ENCODE measurements at places on chromosomes 6 and 20.

DNA sequence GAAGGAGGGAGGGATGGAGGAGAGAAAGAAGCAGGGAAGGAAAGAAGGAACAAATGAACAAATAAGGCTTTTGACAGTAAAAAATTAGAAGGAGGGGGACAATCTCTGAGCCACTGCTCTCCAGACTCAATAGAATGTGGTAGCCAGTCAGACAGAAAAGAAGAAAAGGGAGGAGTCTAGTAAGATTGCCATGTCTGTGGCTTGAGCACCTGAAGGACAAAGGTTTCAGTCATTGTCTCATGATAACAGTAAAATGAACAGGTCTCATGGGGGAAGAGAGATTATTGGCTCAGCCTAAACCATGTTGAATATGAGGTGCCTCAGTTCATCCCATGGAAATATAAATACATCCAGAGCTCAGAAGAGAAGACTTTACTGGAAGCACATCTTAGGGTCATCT, 14.0 kb upstream of the LOC128125822 start:
- no peak for DNase-seq

GRCh38 chr6:151481786-151482185, 12.0 kb upstream of the CCDC170 start:
- DNase-seq, result no peak

- DNase-seq, result no peak
These were observed 1.5 kb downstream of the ZNFX1 start for GRCh38 chr20:49276161-49276960.

GRCh38 chr6:47698342-47698787, at the start of gene ADGRF4:
ADGRF4 (plus strand) TSS chr6:47698580; CDS start chr6:47707246, 8,666 bp downstream.
- DNase-seq, result no peak

- DNase-seq, result no peak
These were observed 3.8 kb upstream of the E2F1 start for GRCh38 chr20:33689973-33690372.

DNA sequence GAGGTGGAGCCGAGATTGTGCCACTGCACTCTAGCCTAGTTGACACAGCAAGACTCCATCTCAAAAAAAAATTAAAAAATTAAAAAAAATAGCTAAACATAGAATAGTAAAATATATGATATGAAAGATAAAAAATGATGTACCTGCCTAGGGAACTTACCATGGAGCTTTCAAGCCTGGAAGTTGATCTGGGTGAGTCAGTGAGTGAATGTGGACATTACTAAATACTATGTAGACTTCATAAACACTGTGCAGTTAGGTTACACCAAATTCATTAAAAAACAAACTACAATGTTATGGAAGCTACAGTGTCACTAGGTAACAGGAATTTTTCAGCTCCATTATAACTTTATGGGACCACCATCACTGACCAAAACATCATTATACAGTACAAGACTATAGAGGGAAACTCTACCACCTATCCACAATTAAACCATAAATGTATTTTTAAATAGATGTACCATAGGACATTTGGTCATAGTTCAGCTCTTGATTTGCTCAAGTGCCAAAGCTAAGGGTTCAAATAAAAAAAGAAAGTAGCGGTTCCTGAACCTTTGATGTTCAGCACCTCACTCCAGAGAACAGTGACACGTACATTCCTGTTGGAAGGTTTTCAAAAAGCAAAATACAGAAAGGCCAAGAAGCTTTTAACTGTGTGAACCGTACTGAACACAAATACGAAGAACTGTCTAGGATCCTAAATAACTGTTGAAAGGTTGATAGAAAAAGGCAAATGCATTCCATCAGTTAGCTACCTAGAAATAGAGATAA, 52.4 kb upstream of the SPDEF start:
- no peak for DNase-seq

DNA sequence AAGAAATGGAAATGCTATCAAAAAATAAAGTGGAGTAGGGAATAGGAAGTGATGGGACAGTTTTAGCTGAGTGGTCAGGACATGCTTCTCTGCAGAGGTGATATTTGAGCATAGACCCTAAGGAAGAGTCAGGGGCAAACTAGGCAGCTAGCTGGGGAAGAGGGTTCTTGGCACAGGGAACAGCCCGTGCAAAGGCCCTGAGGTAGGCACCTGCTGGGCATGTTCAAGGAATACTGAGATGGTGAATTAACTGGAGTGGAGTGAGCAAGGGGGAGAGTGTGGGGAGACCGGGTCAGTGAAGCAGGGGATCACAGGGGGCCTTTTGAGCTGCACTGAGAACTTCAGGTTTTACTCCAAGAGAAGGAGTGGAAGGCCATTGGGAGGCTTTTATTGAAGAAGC, 7.5 kb upstream of the SIRPA start:
- DNase-seq, result no peak

DNA sequence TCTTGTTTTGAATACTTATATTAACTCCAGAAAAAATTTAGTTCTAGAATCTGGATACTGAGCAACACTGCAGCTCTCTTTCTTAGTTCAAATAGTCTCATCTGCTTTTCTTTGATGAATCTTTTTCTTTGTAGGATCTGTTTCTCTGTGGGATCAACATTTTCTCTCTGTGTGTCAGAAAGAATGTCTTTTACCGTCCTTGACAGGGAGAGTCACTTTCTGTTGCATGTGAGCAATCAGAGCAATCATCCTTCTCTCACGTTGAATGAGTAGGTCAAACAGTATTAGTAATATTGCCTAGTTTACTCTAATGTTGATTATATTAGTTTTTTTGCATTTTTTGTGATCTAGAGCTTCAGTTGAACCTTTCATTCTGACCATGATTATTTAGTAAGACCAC, 130.9 kb downstream of the TRMT11 start:
- no peak for DNase-seq

- DNase-seq, result no peak
These were observed 572.5 kb upstream of the JAG1 start for GRCh38 chr20:11246251-11246775.

- DNase-seq, result no peak
These were observed 18.0 kb downstream of the CDYL start for GRCh38 chr6:4794140-4794707.

GRCh38 chr20:43969028-43969447, 54.4 kb downstream of the TOX2 start:
- no peak for DNase-seq

DNA sequence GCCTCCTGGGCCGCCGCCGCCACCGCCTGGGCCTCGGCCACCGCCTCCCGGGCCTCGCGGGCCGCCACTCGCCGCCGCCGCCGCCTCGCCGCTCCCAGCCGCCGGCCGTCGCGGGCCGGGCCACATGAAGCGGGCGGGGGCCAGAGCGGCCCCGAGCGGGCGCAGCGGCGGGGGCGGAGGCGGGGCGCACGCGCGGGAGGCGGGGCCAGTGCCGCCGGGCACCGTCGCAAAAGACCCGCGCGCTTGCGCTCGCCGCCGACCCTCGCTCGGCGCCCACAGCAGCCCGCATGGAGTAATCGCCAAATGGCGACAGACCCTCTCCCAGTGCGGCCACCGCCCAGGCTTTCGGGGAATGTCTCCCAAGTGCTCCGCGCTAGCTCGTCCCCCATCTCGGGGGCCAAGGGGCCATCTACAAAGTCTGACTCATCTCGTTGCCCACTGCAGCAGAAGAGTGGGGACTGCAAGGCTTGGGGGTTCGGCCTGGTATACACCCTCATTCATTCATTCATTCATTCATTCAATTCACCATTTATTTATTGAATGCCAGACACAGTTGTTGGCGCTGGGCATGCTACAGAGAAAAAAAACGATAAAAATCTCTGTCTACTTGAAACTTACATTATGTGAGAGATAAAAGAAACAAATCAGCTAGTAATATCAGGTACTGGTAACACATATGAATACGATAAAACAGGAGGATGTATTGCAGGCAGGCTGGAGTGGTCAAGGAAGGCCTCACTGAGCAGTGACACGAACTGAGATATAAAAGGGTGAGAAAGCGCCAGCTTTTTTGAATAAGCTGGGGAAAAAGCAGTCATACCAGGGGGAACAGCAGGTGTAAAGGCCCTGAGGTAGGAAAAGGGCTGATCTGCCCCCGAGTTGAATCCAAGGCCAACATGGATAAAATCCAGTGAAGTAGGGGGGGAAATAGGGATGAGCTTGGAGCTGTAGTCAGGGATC, at the start of gene B4GALT5:
B4GALT5 (minus strand) TSS at position 126 of the 960 bp plus-strand sequence. CDS start 188 bp downstream, outside the sequence.
- DNase-seq, result peak; percentile 89

- DNase-seq, result no peak
These were observed 102.2 kb downstream of the UNC5CL start for GRCh38 chr6:40936818-40937251.

DNA sequence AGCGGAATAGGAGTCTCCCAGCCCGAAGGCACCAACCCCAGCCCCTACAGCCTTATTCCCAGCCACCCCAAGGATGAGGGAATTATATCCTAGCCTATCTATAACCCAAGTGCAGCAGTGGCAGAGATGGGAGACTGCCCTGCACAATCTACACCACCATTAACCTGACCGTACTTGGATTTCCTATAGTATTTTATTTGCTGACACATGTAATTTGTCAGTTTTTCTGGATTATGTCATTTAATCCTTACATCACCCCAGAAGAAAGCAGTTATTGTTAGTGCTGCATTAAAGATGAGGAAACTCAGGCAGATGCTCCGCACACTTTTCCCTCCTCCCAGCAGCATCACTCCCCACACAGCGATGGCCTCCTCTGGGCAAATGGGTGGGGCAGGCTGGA, 6.0 kb downstream of the BFSP1 start:
- DNase-seq, result no peak

- no peak for DNase-seq
These were observed 117.2 kb upstream of the THBS2 start for GRCh38 chr6:169370666-169371343.

- no peak for DNase-seq
These were observed 45.9 kb downstream of the KCNS1 start for GRCh38 chr20:45055056-45055455.

GRCh38 chr6:161829291-161829729, 555.4 kb upstream of the AGPAT4 start:
- DNase-seq, result no peak

DNA sequence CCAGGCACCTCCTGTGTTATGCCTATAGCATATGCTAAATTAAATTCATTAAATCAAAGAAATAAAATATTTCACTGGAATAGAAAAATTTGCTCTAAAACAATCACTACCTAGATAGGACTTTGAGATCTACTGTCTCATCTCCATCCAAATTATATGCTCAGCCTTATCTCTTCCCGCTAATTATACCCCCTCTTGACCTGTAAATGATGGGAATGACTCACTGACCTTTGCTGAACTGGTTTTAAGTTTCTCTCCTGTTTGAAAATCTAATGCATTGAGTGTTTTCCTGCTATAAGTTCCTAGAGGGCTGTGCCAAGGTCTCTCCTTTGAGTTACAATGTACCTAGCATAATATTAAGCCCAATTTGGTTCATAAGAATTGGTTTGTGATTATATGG, 110.1 kb downstream of the BMP2 start:
- no peak for DNase-seq

GRCh38 chr6:52059821-52060220, 27.6 kb downstream of the PKHD1 start:
- DNase-seq, result no peak

DNA sequence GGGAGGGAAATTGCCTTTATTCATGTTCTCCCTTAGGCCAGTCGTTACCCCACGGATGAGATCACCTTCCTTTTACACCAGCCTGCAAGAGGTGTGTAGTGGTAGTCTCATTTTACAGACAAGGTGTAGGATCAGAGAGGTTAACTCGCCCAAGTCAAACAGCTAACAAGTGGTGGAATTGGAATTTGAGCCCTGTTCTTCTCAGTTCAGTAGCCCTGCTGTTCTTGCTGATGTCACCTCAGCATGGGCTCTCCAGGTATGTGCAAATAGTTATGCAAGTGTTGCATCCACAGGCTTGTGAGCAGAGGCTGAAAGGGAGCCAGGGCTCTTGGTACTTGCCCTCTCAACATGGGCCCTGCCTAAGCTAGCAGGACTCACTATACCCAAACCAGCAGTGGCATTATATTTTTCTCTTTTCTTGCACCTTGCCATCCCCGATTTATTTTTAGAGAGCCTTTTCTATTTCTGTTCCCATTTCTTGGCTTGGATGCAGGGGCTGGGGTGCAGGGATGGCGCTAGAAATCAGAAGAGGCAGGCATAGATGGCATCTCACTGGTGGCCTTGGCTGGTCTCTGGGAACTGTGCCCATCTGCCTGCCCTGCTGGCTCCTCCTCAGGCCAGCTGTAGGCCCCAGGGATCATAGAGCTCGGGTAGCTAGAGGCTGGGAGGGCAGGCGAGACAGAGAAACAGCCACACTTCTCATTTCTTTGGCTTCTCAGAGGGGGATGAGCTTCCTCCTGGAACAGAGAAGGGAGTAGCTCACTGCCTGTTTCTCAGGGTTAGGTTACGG, 18.2 kb downstream of the PPARD start:
- DNase-seq, result peak; percentile 69

GRCh38 chr6:73004861-73005260, 220.4 kb downstream of the KHDC1L start:
- DNase-seq, result no peak

DNA sequence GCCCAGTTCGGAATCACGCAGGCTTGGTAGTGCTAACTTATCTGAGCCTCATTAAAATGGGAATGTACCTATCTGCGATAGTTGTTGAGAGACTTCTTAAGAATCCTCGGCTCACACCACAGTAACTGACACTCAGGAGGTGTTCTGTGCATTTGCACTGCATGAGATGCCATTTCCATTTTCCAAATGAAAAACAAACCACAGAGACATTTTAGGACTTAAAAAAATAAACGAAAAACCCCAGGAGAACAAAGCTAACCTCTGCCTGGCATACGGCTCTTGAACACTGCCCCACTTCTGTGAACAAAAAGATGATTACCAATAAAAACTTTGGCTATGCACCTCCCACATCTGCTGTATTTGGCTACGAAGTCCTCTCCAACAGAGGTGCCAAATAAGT, 37.6 kb downstream of the BEND3 start:
- no peak for DNase-seq

DNA sequence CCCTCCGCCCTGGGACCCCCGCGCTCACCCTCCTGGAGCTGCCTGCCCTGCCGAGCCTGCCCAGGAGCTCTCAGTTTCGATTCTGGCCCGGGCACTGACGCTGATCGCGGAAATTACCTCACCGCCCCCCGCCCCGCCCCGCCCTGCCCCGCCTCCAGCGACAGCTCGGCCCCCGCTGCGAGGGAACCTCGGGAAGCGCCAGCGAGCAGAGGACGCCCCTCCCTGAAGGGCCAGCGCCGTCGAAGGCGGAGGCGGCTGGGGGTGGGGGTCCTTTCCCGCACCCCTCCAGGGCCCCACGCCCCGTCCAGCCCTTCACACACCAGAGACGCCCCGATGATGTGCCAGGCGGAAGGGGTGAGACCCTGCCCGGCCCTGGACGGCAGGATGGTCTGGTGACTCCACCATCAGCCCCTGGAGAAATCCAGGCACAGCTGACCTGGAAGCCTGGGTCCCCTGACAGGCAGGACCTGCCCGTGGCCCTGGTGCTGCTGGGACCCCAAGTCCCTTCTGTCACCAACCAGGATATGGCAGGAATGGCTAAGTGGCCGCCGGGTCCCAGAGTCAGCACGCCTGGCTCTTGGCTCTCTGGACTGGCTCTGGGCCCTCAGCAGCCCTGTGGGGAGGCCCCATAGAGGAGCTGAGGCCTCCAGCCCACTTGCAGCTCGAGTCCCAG, at the start of gene HELZ2:
HELZ2 (minus strand) TSS at position 84 of the 673 bp plus-strand sequence. CDS start 1,854 bp downstream, outside the sequence.
- no peak for DNase-seq

- no peak for DNase-seq
These were observed 1424.8 kb upstream of the EYS start for GRCh38 chr6:67131827-67132226.

GRCh38 chr6:70119218-70119835, 183.6 kb downstream of the COL9A1 start:
- DNase-seq, result no peak

- DNase-seq, result no peak
These were observed 66.4 kb upstream of the FABP7 start for GRCh38 chr6:122713138-122713537.

GRCh38 chr6:106539936-106540335, 89.4 kb downstream of the RTN4IP1 start:
- DNase-seq, result no peak
